Putamen (tissue), 1 donor: ENCODE measurements at places on chromosomes 16 and 17.

DNA sequence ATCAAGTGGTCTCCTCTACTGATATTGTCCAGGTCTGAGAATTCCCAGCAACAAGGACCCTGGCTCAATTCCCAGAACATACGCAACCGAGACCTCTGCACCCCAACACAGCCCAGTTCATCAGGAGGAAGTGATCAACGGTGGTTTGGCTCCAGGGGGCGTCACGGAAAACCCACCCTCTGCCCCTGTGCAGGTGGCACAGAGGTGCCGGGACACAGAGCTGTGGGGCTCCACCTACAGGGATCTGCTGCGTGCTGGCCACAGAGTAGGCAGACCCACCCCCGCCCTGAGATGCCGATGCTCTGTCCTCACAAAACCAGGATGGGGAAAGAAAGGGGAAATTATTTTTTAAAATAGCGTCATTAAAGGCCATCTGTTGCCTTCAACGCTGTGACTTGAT lies 69.6 kb downstream of the LMF1 start:
- DNase-seq, result no peak

DNA sequence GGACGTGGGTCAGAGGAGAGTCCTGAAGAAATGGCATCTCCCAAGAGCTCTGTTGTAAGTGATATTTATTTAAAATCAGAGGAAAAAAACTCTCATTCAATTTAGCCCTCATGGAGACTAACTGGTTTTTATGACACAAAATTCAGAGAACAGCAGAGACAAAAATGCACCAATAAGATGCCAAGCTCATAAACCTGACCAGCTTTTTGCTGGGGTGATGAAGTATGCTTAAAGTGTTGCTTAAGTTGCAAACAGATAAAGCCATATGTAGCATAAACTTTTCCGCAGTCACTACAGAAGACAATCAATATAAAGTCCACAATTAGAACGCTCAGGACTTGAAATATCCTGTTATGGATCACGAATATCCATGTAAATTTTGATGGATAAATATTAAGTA lies 124.0 kb upstream of the CORO6 start:
- DNase-seq, result no peak

GRCh38 chr16:23420011-23420410 lies 33.0 kb downstream of the COG7 start:
- no peak for DNase-seq

DNA sequence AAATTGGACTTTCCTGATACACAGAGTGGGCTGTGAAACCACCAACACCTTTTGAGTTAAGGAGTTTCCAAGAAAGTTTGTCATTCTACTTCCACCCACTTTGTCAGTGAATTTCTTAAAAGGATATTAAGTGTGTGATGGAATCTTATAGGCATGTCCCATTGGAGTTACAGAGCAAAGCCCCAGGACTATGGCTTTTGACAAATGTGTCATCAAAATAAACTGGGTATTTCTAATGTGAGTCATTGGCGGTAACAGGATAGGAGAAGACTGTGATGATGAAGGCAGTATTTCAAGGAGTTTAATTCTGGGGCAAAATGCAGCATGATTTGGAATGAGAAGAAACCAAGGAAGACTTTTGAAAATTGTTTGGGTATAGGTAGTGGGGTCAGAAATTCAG lies 1013.8 kb upstream of the EEF2KMT start:
- DNase-seq, result no peak

DNA sequence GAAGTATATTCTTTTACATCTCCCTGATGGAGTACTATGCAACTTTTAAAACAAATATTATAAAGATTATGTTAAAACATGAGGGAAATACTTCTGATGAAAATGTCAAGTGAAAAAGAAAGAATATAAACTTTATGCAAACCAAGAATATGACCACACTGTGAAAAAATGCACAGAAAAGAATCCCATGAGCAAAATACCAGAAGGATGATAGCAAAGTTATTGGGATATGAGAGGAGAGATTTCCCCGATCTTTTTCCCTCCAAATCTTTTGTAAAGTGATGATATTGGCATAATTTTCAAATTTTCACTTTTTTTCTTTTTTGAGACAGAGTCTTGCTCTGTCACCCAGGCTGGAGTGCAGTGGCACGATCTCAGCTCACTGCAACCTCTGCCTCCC lies 36.6 kb upstream of the SMURF2 start:
- DNase-seq, result no peak

DNA sequence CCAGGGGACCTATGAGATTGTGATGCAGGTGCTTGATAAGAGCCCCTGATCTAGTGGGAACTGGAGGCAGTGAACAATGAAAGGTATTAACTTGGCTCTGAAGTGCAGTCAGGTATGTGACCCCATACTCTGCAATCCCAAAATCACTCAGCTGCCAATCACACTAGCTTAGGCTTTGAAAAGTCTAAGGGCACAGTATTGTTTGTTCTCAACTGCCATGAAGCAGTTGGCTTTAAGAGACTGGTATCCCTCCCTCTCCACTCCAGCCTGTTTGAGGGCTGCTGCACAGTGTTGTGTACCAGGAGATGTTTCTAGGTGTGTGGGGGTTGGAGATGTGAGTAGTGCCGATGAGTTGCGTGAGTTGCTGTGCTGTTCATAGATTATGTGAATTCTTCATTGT lies 2.4 kb downstream of the YPEL2 start:
- no peak for DNase-seq

DNA sequence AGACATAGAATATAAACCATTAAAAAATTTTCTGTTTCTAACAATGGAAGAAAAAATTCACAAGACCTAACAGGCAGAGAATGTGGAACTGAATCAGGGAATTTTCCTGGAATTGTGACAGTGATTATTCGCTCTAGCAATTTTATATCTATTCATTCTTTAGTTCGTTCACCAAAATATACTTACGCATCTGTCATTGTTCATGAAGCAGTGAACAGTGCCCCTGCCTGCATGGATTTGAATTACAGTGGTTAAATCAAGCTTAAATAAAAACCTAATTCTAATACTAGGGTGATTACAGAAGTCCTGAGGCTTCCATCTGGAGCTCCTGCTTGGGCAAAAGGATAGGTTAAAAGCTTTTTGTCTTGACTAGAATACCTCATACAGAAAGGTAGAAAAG lies 48.6 kb downstream of the ABCA8 start:
- DNase-seq, result no peak

DNA sequence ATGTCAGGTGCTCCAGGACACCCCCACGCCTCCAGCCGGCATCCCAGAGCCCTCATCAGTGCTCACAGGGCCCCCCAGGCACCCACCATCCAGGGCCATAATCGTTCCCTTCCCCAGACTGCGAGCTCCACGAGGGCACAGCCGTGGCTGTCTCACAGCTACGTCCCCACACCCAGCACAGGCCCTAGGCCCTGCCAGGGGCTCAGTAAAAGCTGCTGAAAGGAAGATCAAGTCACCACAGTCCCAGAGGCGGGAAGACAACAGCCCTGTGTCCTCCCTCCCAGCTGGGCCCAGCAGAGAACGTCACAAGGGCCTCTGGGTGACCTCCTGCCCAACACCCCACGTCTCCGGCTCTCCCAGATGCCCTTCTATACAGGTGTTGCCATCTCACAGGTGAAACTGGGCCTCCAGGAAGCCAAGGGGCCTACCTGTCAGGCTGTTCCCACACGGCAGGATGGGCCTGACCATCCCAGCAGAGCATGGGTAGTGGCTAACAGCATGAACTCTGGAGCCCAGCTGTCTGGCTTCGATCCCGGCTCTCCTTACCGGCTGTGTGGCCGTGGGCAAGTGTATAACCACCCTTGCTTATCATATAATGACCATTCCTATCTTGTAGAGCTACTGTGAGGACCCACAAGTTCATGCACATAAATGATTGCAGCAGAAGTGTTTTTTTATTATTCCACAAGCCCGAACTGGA lies 17.9 kb downstream of the ARL2BP start:
- DNase-seq, result peak; percentile 80

DNA sequence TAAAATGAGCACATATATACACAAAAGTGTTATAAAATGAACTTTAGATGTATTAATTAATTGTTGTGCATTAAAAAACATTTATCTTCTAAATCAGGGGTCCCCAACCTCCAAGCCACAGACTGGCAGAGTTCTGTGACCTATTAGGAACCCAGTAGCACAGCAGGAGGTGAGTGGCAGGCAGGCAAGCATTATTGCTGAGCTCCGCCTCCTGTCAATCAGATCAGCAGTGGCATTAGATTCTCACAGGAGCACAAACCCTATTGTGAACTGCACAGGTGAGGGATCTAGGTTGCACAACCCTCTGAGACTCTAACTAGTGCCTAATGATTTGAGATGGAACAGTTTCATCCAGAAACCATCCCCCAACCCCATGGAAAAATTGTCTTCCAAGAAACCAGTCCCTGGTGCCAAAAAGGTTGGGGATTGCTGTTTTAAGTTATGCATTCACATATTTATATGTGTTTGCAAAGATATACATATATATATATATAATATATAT lies 583.7 kb downstream of the KCNJ2 start:
- no peak for DNase-seq

DNA sequence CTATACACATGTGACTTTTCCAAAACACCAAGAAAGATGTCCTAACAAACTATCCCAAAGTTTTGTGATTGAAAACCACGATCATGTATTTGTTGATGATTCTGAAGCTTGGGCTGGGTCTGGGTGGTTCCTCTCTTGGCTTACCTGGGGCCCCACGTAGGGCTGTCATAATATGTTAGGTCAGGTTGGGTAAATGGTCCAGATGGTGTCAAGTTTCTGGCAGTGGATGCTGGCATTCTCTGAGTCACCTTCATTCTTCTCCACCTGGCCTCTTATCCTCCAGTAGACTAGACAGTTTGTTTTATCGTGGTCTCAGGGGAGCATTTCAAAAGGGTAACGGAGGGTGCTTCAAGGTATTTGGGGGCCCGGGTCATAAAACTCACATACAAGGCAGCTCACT lies 39.4 kb downstream of the SYCE1L start:
- no peak for DNase-seq

GRCh38 chr17:4735876-4736651 lies 3.6 kb upstream of the ZMYND15 start:
- no peak for DNase-seq

- DNase-seq, result peak; percentile 67
Measured at GRCh38 chr16:6725634-6726331, 606.9 kb upstream of the RBFOX1 start.

- no peak for DNase-seq
Measured at GRCh38 chr17:8149419-8150193, 2.6 kb downstream of the PER1 start.

DNA sequence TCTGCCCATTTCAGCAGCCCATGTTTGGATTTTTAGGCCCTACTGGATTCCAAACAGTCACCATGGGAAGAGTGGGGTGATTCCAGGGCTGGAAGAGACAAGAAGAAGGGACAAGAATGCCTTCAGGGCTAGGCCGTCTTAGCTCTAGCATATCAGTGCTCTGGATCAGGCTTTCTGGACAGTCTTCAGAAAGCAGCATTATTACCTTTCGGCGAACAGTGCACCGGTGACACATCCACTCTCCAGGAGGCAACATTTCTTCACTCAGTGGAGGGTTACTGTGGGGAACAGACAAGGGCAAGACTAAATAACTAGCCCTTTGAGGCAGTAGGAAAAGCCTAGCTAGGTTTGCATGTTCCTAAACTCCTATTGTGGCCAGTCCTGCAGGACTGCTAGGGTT lies 23.9 kb upstream of the DHRS13 start:
- DNase-seq, result no peak

DNA sequence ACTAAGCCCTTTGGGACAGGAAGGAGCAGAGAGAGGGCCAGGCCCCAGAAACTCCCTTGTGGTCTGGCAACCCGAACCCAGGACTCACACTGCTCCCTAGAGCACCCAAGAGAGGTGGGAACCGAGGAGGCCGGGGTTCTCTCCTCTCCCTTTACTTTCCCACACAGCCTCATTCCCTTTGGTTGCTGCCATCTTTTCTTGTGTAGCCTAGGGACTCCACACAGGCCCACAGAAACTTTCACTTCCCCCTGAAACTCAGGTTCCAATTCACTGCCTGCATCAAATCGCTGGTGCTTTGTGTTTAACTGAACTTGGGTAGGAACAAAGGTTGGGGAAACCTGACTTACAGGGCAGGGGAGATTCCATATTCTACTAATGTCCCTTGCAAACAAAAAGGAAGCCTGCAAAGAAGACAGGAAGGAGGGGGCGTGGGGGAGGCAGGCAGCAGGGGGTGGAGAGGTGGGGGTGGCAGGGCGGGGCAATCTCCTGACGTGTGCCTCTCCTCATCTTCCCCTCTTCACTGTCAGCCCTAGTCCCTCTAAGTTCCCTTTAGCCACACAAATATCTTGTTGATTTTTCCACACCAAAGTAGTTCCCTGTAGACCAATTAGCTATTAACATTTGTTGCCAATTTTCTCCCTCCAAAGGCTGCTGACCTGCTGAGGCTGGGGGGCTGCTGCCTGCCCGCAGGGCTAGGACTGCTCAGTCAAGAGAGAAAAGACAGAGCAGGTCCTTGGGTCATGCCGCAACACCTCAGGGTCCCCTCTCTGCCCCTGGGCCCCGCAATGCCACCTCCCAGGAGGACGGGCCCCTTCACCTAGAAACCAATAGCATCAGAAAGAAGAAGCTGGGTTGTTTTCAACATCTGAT lies 8.0 kb downstream of the ST3GAL2 start:
- no peak for DNase-seq

GRCh38 chr17:72916991-72917390 lies 175.5 kb downstream of the SLC39A11 start:
- DNase-seq, result no peak

GRCh38 chr16:48438414-48438813 lies 53.2 kb upstream of the SIAH1 start:
- DNase-seq, result no peak

GRCh38 chr17:81371910-81372760 lies 23.1 kb upstream of the BAHCC1 start:
- DNase-seq, result no peak

- DNase-seq, result no peak
Measured at GRCh38 chr16:56066617-56067016, 124.7 kb upstream of the GNAO1 start.

DNA sequence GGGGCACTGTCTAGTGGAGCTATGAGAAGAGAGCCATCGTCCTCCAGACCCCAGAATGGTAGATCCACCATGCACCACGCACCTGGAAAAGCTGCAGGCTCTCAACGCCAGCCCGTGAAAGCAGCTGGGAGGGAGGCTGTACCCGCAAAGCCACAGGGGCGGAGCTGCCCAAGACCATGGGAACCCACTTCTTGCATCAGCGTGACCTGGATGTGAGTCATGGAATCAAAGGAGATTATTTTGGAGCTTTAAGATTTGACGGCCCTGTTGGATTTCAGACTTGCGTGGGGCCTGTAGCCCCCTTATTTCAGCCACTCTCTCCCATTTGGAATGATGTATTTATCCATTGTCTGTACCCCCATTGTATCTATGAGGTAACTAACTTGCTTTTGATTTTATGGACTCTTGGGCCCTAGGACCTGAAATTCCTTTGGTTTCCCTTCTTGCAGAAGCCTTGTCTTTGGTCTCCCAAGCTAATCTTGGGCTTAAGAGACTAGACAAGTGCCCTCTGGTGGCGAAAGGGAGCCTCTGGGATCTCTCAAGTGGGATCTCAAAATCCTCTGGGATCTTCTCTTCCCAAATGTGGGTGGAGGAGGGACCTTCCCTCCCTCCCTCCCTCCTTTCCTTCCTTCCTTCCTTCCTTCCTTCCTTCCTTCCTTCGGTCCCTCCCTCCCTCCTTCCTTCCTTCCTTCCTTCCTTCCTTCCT lies 58.2 kb upstream of the HAPSTR1 start:
- no peak for DNase-seq
